ENCODE measurements at places on chromosomes 1 and 21.
A peak's percentile ranks its signal among the peaks of the same experiment; 100 is the strongest.

GRCh38 chr1:30904962-30905335, 3.6 kb downstream of the SDC3 start:
- no peak for DNase-seq

DNA sequence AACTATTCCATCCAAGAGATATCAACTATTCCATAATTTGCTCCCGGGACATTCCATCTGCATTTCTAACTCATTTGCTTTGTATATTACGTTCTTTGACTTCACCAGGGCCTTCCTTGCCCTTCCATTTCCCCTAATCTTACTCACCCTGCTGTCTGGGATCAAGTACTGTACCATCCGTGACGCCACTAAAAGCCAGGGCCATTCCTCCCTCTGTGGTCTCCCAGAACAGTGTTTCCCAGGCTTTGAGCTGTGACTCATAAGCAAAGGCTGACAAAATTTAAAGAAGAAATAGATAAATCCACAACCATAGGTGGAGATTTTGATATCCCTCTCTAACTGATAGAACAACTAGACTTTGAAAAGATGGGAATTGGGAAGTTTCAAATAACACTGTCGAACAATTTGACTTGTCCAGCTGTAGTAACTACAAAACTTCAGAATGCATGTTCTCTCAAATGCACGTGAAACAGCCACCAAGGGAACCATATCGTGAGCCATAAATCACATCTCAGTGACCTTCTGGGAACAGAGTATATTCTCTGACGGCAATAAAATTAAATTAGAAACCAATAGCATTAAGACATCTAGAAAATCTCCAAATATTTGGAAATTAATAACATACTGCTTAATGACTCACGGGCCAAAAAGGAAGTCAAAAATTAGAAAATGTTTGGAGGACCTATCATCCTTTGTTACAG, 501.0 kb downstream of the SETD4 start:
- peak; percentile 70 for DNase-seq

DNA sequence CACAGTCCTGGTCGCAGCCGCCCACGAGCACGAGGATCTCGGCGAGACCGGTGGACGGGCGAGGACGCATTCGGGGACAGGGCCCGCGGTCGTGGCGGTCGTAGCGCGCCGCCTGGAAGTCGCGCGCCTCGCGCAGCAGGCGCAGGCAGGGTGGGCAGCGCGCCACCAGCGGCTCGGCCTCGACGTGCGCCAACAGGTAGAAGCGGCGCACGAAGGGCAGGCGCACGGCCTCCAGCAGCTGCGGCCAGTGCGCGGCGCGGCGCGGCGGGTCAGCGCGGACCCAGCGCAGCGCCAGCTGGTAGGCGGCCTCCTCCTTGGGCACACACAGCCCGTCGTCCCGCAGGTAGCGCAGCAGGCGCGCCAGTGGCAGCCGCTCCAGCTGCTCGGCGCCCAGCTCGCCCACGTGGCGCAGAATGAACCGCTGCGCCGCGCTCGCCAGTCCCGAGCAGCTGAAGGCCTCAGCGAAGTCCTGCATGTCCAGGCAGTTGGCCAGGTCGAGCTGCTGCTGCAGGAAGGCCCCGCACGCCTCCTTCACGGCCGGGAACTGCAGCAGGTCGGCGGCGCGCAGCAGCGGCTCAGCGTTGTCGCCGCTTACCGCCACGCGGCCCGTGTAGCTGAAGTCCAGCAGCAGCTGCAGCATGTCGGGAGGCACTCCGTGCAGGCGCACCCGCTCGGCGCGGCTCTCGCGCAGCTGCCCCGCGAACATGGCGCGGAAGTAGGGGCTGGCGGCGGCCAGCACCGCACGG, 573 bp downstream of the KLHL21 start:
- no peak for DNase-seq

DNA sequence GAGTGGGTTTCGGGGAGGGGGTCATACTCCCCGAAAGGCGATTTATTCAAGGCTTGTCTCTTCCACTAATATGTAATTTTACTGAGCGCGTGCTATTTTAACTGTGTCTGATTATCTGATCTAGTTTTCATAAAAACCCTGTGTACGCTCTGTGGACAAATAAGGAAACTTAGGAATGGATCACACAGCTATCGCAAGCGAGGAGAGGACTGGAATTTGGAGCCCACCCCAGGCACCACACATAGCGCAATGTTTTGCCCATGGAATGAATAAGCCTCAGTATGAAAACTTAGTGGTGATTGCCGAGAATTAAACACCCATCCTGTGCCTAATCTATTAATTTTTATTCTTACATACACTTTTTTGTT, 9.8 kb upstream of the RAB42 start:
- DNase-seq: peak; percentile 66

GRCh38 chr21:34845521-34846451, 177.0 kb downstream of the CLIC6 start:
- DNase-seq: peak; percentile 5

DNA sequence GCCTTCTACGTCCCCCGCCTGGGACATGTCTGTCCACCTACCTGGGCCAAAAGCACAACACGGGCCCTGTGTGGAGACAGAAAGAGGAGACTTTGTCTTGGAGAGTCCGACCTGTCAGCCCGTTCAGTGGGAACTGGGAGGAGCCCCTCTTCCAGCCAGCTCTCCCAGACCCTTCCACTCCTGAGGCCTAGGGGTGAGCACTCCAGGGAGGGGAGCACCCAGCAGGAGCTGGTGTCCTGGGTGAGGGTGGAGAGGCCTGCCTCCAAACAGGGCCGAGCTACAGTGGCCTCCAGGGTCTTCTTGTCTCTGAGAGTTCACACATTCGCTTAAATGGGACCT, 546 bp downstream of the SPOCD1 start:
- no peak for DNase-seq

DNA sequence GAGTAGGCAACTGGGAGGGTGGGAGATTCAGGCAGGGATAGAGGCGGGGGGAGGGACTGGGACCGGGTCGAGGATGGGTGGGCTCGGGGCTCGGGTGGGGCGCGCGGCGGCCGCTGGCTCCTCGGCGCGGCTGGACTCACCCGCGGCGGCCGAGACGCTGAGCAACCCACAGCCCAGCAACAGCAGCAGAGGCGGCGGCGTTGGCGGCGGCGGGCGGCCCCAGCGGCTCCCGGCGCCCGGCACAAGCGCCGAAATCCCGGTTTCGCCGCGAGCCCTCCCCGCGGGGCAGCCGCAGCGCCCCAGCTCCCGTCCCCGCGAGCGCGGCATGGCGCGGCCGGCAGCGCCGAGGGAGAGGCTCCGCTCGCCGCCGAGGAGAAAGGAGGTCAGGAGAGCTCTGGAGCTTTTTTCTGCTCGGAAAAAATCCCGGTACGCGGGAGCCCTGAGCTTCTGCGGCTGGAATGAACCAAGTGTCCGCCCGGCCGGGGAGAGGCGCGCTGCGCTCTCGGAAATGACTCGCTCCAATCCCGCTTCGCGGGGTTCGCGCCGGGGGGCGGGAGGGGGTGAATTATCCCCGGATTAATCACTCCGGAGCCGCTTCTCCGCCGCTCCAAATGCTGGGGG, at the start of gene CSMD2:
CSMD2 (minus strand) TSS at position 460 of the 621 bp plus-strand sequence; CDS start at position 327, 133 bp downstream.
- peak; percentile 27 for DNase-seq

DNA sequence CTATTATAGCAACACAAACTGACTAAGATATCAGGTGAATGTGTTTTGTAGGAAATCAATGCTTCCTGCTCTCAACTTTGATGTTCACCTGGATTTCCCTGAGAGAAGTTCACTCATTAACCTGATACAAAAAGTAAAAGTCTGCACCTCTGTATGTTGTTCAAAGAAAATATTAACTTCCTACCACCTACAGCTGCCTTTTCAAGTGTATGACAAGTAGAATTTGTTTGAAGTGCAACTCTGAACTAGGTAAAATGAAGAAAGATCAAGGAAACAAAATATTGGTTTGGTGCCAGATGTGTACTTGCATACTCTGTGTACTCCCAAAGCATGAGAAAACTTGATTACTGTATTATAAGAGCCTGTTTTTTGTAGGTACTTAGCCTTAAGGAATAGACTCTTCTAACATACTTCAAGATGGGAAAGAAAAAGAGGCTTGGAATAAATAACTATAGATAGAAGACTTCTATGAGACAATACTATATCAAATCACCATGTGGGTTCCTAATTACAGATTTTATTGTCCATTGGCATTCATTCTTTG, 193.4 kb downstream of the APP start:
- no peak for DNase-seq

GRCh38 chr1:17617787-17618557, 78.5 kb downstream of the ARHGEF10L start:
- no peak for DNase-seq

- DNase-seq: no peak
Observed at GRCh38 chr1:174032671-174033222, 10.6 kb upstream of the RC3H1 start.

GRCh38 chr1:94544706-94545490, 3.3 kb upstream of the F3 start:
- DNase-seq: peak; percentile 28

GRCh38 chr1:38908821-38909220, 27.4 kb upstream of the GJA9 start:
- DNase-seq: no peak

GRCh38 chr21:38930853-38931252, 125.1 kb downstream of the ETS2 start:
- peak; percentile 64 for DNase-seq

- no peak for DNase-seq
Observed at GRCh38 chr1:115067161-115067859, 22.0 kb downstream of the TSPAN2 start.

DNA sequence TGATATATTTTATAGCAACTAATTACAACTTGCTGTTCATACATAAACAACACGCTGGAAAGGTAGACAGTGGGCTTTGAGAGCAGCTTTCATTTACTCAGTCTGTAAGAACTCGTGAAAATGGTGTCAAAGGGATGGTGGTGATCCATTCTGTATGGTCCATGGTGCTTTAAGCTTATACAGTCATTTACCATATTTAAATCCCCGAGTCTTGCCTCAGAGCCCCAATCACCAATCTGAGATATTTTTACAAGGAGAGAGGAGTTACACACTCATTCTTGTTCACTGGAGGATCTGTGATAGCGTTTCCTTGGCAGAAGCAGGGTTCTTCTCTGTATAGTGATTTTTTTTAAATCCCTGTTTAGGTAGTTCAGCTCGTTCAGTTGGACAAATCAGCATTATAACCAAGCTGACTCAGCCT, 694.6 kb downstream of the USP25 start:
- no peak for DNase-seq

Measured in skin of body (tissue), 3 donors.